ENCODE measurements at places on chromosomes 6 and 20.

DNA sequence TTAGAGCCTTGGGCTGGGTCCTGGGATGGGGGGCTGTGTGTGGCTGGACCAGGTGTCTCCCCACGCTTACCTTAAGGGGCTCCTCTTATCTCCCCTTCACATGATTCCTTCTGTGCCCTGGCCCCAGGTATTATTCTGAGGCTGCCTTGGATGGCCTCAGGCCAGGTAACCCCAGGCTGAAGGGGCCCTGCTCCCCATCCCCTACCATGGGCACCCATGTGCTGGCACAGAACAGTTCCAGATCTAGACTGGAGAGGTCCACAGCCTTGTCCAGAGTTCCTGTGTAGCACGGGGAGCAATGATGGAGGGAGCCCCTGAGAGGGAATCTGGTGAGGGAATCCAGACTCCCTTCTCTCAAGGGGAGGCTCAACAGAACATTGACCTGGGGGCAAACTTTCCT lies 32.1 kb downstream of the MOCS1 start:
- no peak for DNase-seq

DNA sequence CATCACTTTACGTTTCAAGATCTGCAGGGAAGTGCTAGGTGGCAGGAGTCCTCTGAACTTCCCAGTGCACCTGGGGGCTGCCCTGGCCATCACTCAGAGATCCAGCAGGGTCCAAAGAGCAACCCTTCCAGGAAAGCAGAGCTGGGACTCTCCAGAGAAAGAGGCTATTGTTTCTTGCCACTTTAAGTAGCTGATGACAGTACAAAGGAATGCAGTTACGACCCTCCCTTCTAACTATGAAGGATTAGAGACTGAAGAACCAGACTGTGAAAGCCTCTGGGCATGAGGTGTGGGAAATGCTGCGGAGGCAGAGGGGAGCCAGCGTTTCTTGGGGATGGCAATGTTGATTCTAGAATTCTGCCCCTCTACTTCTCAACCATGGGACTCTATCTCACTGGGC lies 189.1 kb upstream of the SUPT3H start:
- DNase-seq, result no peak

DNA sequence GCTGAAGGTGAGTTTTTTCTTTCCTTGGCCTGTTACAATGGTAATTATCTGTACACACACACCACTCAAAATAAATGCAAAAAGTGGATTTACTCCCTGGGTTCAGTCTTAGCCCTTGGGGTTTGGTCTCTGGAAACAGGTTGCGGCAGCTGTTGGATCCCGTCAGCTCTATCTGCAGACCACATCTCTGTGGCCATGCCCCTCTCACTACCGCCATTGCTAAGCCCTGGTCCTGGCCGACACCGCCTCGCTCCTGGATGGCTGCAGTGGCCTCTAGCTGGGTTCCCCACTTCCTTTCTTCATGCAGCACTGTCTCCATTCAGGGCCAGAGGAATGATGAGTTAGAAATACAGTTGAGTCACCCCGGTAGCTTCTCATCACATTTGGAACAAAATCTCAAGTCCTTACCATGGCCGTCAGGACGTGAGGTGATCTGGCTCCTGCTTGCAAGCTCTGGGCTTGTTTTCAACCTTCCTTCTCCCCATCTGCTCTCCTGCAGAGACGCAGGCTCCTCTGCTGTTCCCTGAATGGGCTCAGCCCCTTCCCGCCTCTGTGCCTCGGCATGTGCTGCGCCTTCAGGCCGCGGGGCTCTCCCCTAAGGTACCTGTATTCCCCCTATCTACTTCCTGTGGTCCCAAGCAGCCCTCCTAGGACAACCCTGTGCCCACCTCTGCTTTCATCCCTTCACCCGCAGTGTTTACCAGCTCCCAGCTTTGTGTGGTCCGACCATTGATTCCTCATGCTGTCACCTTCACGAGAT lies 38.0 kb downstream of the EFCAB8 start:
- DNase-seq, result no peak

DNA sequence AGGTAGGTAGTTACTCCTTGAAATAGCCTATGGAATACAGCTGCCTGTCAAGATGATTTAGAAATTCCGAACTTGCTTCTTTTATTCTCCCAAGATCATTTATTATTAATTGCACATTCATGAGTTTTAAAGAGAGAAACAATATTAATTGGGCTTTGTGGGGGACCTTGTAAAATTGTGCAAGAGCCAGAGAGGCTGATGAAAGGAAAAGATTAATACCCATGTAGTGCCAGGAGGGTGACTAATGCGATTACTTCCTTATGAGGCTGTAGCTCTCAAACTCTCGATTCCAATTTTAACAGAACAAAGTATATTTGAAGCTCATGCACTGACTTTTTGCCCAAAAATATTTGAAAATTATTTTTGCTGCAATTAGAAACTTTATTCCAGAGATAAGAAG lies 423.8 kb upstream of the ID4 start:
- DNase-seq, result no peak

GRCh38 chr20:63048516-63049190 lies 41.9 kb upstream of the BHLHE23 start:
- DNase-seq, result no peak

- DNase-seq, result peak; percentile 91
These were observed 121.1 kb downstream of the PLEKHG1 start for GRCh38 chr6:150720774-150721233.

DNA sequence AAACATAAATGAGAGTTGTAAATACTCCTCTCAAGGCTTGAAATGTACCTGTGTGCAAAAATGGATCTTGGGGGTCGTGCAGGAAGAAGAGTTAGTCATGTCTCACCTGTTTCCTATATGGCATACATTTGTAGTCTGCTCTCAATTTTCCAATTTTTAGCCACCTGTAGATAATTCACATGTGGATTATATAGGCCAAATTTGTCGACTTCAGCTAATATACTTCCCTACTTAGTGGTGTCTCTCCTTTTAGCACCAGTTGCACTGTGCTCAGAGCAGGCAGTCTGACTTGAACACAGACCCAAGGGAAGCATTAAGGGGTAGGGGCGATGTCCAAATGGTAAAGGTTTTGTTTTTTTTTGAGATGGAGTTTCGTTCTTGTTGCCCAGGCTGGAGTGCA lies 1.9 kb downstream of the RBM24 start:
- DNase-seq, result no peak

- DNase-seq, result peak; percentile 98
These were observed 10.0 kb downstream of the SLCO4A1 start for GRCh38 chr20:62652041-62652893.

DNA sequence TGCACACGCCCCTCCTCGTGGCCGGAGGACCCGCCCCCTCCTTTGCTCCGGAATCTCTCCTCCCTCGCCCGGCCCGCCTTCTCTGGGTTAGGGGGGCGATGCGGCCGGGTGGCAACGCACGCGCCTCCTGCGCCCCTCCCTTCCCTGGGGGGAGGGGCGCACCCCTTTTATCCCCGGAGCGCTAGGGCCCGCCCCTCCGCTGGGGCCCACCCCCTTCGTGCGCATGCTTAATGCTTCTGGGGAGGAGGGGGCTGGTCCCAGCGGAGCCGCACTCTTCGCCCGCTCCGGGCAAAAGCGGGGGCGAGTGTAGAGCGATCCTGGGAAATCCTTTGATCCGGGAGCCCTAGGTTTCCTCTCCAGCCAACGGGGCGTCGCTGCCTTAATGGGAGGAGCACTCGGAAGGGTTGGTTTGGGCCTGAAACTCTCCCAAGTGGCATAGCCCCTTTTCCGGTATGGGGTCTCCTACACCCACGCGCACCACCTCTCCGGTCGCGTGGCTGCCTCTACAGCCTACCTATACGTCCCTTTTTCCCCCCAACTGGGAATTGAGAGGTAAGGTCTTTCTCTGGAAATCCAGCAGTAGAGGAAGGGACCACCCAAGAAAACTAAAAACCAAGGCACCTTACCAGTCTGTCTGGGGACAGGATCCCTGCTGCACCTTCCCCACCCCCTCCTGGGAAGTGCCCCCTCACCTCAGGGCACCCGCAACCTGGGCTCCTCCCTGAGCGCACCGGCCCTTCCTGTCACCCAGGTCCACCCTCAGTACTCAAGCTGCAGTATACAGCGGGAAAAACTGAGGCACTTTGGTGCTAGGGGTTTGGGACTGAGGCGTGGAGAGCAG lies 2.1 kb downstream of the SOX12 start:
- DNase-seq, result peak; percentile 48
